ENCODE measurements at places on chromosomes 12 and 14. TPM values are rescaled to one million over a fixed set of nuclear protein-coding genes. Genes with fewer than 3 reads are reported as not detected.
A peak's percentile ranks its signal among the peaks of the same experiment; 100 is the strongest.

- DNase-seq = no peak
Observed at GRCh38 chr12:67650388-67651131, 2.0 kb downstream of the DYRK2 start.

DNA sequence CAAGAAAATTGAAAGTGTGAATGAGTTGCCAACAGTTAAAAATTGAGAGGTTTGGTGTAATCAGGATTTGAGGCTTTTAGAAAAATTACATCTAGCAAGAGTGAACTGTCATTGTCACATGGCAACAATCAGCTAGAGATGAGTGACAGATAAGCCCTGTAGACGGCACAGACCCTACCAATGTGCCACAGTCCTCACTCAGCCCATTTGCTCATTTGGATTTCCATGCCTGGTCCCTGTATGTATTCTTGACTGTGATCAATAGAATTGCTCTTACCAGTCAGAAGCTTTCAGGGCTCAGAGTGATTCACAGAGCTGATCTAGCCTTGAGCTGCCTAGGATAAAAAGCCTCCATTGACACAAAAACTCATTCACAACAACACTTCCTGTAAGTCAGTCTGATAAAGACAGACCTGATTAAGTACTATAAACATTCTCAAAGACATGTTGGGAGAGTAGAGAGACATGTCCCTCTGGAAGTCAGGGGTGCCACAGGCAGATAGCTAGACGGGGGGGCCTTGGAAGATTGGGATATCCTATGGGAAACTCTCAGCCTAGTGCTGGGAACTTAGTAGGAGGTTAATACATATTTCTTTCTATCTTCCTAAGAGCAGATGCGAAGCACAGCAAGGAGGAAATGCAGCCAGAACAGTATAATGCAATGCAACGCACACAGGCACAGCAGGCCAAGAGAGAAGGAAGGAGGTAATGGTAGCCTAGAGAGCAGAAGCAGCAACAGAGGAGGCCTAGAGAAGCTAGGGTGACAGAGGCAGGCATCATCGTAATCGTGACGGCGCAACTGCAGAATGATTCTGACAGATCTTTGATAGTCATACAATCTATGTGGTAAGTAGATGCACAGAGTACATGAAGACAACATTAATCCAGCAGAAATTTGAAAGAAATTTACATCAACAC is 2.0 kb upstream of the PELI2 start:
- no peak for DNase-seq

DNA sequence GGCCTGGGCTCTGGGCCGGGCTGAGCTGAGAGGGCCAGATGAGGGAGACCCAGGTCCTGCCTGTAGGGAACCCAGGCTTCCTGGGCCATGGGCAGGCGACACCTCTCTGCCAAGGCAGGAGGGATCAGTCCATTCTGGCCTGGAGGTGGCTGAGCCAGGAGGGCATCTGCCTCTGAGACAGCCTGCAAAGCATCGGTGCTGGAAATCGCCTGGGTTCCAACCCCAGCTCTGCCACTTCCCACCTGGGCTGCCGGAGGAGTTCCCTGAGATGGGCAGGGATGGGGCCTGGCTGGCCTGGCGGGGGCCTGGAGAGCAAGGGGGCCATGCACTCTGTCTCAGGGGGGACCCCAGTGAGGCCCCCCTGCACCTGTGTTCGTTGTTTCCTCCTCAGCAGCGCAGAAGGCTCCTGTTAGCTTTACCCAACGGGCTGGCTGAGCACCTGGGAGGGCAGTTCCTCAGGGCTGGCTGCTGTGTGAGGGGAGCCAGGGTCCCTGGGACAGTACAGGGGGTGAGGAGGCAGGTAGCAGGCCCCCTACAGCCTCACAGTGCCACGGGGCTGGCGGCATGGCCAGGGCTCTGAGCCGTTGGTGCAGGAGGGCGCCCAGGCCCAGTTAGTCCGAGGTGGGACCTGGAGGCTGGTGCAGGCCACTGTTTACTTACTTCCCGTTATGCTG is 50.5 kb downstream of the KIF26A start:
- DNase-seq = no peak

GRCh38 chr12:101783150-101783549 is 43.9 kb upstream of the SYCP3 start:
- DNase-seq = no peak

- no peak for DNase-seq
Observed at GRCh38 chr12:4320497-4320852, 538 bp upstream of the TIGAR start.

DNA sequence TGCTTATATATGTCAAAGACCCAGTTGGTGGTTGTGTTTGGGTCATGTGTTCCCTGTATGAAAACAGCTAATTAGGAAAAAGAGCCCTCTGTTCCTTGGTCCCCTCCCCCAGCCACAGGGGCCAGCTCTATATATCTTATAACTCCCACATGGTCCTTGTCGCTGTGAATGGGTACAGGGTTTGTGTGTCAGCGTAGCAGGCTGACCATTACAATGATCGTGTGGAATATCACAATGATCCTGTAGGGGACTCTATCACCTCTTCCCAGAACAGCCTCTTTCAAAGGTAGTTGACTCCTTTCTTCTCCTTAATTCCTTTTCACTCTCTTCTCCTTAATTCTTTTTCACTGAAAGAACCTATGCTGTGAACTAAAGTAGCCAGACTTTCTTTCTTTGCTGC is 51.6 kb upstream of the RIC8B start:
- DNase-seq = no peak

DNA sequence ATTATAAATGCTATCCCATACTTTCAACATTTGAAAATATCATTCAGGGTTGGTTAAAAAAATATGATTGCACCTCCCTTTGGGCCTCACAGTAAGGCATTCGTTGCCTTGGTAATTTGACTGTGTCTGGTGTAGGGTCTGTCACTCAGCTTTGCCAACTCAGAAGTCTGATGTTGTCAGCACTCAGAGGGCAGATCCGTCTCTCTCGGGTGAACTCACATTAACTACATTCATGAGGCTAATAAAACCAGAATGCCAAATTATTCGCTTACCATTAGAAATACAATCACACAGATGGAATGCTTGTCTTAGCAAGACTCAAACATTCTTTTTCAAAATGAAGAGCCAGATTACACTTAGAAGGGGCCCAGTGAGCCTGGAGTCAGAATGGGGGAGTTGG is 53.0 kb downstream of the NPAS3 start:
- no peak for DNase-seq

GRCh38 chr12:105492591-105493545 is 162.4 kb downstream of the C12orf75 start:
- DNase-seq = no peak

- no peak for DNase-seq
Observed at GRCh38 chr14:41900644-41901043, 294.0 kb downstream of the LRFN5 start.

DNA sequence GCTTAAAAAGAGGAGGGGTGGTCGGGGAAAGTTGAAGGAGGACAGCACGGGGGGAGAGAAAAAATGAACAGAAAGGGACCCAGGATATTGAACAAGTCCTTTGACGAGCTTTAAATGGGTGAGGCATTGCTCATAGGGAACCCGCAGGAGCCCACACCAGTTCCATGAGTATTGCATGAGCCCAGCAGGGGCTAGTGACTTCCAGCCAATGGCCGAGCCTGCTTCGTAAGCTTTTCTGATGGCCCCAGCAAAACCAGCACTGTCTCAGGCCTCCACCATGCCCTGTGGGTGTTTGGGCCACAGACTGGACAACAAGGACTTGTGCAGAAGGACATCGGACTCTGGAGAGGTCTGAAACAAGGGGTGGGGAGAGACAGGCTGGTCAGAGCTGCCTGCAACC is 109.5 kb downstream of the ZFP36L1 start:
- peak; percentile 28 for DNase-seq

INTS13 gene
- total RNA-seq = 17.7 TPM

MYH6 gene
- total RNA-seq = not detected

Measured in lung microvascular endothelial cell (primary cell).